ENCODE measurements at places on chromosomes 6 and 20.

DNA sequence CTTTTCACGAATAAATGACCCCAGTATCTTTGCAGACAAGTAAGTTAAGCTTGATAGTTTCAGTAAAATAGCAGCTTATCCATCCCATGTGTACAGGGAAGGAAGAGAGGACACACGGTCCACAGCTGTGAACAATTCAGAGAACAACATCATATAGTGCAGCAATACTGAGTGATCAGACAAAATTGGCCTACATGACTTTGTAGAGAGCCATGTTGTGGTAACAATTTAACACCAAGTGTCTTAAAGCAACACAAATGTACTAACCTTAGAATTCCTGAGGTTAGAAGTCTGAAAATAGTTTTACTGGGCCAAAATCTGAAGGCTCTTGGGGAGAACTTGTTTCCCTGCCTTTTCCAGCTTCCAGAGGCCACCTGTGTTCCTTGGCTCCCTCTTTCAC is 12.5 kb downstream of the FAM184A start:
- DNase-seq, result no peak

DNA sequence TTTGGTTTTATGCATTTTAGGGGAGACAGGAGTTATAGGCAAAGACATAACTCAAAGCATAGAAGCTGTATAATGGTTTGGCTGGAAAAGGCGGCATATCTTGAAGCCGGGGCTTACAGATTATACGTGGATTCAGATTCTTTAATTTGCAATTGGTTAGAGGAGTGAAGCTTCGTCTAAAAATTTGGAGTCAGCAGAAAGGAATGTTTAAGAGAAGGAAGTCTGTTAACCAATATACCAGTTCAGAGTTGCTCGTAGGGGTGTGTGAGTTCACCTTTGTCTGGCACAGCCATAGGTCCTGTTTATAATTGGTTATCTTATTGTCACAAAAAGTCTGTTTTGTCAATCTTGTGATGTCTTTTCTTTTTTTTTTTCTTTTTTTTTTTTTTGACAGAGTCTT is 8.9 kb downstream of the ARHGAP40 start:
- no peak for DNase-seq

- DNase-seq, result no peak
These were observed 77.9 kb downstream of the RFX6 start for GRCh38 chr6:116954938-116955337.

- no peak for DNase-seq
These were observed 117.3 kb downstream of the B3GAT2 start for GRCh38 chr6:70839286-70840266.

GRCh38 chr20:50891138-50891537 is 40.1 kb downstream of the ADNP start:
- DNase-seq, result no peak

DNA sequence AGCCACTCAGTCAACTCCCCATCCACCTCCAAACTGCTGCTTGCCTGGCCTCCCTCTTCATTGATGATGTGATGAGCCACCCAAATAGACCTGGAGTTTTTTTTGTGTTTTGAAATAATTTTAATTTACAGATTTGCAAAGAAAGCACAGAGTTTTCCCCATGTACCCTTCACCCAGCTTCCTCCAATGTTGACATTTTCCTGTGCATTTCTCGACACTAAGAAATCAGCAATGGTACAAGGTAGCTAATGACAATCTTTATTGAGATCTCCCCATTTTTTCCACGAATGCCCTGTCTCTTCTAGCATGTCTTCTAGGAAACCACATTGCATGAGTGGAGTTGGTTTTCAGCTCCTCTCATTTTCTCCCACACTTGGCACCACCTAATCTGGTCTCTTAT is 30.1 kb downstream of the PPP1R14C start:
- DNase-seq, result no peak

DNA sequence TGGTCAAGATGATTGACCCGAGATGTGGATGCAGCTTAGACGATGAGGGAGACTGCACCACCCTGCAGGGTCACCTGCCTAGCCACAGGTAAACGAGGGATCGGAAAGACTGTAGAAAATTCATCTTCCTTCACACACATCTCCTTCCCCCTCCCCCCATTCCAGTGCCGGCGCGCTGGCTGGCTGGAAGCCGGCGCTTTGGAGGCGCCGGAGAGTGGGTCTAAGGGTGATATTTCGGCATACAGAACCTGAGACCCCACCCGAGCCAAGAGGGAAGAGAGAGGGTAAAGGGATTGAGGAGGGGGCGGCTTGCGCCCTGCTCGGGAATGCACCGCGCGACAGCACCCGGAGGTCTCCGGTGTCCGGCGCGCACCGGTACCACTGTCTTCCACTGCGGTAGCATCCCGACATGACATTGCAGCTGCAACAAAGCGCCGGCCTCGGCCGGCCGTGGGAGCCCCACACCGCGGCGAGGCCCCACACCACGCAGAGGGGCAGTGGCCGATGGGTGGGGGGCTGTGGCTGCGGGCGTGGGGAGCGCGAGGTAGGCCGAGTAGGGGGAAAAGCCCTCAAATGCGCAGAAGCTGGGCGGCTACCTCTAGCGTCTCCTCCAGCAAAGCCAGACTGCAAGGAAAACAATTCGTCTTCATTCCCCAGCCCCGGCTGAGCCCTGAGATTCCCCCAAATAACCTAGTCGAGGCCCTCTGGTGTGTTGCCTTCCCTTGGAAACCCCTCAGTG is 984 bp downstream of the TNFRSF21 start:
- DNase-seq, result peak; percentile 70

GRCh38 chr6:84836366-84836765 is 72.0 kb upstream of the TBX18 start:
- DNase-seq, result no peak

- DNase-seq, result no peak
These were observed 18.0 kb downstream of the JARID2 start for GRCh38 chr6:15263780-15264374.

DNA sequence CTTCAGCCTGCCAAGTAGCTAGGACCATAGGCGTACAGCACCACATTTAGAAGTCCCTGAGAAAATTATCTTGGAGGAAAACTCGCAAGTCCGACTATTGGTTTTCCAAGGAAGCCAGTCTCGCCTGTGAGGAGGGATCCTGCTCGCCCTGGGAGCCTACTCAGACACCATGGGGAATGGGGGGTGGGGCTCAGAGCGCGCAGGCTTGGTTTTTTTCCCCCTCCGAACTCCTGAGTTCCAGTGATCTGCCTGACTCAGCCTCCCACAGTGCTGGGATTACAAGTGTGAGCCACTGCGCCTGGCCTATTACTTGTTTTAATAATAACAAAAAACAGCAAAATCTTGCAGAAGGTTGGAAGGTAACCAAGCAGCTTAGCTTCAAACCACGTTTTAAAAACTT is 153.7 kb downstream of the OR2B2 start:
- no peak for DNase-seq

DNA sequence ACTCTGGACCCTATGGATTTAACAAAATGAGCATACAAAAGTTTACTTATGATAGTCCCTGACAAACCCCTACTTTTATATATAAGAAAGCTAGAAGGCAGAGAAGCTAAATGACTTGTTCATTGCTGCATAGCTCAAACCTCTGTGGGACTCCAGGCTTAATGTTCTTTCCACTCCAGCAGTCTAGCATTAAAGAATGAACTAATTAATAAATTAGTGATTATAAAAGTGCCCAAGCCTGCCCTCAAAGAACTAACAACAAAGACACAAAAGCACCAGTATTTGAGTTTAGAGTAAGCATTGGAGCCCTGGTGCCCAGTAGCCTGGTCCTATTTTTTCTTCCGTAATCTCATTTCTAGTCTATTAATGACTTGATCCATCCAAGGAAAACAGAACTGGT is 59.9 kb downstream of the LAMA4 start:
- DNase-seq, result no peak

DNA sequence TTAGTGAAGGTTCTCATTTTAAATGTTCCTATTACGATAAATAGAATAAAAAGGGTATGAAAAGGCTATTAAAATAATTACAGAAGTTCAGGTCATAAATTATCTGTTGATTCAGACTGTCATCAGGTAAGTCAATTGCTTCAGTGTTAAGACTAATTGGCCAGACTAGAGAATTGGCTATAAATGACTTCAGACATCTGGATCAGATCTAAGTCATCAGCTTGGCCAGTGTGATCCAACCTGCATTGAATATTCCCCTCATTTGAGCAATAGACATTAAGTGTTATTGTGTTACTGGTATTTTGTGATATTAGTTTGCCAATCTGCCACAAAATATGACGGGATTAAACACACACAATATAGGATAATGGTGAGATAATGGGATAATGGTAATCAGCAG is 377.6 kb upstream of the CITED2 start:
- no peak for DNase-seq

DNA sequence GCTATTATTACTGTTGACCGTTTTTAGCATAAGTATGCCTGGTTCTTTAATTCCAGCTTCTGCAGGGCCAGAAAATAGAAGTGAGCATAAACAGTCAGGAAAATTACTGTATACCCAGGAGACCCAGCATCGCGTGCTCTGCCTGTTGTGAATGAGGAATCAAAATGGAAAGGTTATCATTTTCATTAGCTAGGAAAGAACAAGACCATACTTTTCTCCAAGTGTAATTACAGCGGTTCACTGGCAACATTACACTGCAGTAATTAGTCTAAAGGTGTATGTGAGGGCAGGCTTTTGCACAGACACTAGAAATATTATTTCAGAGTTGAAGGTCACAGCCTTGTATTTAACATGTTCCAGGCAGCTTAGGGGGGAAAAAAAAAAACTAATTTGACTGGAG is 403.8 kb upstream of the SOX4 start:
- DNase-seq, result no peak

GRCh38 chr6:142874676-142875075 is 70.3 kb downstream of the HIVEP2 start:
- no peak for DNase-seq

- DNase-seq, result no peak
These were observed 29.1 kb downstream of the AGPAT4 start for GRCh38 chr6:161244725-161245124.

GRCh38 chr6:2949536-2950083 is 21.8 kb downstream of the SERPINB6 start:
- no peak for DNase-seq

GRCh38 chr20:32231847-32232246 is 24.2 kb downstream of the POFUT1 start:
- no peak for DNase-seq

GRCh38 chr20:11132819-11133415 is 459.1 kb upstream of the JAG1 start:
- DNase-seq, result no peak
